ENCODE measurements at places on chromosomes 2 and 18.

DNA sequence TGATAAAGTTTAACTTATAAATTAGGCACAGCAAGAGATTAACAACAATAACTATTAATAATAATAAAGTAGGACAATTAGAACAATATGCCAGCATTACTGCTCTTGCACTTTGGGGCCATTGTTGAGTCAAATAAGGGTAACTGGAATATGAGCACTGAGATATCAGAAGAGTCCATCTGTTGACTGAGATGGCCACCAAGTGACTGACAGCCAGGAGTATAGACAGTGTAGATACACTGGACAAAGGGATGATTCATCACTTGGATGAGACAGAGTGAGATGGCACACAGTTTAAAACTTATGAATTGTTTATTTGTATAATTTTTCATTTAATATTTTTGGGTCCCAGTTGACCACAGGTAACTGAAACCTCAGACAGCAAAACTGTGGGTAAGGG is 20.0 kb downstream of the NAB1 start:
- DNase-seq: no peak

GRCh38 chr2:161733025-161733424 is 108.8 kb downstream of the SLC4A10 start:
- no peak for DNase-seq

DNA sequence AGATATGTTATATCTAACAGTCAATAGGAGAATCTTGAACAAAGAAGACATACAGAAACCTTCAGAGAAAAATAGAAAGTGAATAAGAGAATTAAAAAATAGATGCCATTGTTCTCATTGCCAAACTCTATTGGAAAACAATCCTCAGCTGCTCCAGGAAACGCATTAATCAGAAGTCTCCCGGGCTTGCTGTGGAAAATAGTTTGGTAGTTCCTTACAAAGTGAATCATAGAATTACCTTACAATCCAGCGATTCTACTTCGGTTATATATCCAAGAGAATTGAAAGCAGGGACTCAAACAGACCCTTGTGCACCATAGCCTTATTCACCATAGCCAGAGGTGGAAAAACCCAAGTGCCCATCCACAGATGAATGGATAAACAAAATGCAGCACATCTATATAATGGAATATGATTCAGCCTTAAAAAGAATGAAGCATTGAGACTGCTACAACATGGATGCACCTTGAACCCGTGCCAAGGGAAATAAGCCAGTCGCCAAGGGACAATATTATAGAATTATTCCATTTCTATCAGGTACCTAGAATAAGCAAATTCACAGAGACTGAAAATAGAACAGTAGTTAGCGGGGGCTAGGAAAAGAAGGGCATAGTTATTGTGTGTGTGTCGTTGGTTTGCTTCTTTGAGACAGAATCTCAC is 21.9 kb upstream of the CHRNA1 start:
- DNase-seq: no peak

DNA sequence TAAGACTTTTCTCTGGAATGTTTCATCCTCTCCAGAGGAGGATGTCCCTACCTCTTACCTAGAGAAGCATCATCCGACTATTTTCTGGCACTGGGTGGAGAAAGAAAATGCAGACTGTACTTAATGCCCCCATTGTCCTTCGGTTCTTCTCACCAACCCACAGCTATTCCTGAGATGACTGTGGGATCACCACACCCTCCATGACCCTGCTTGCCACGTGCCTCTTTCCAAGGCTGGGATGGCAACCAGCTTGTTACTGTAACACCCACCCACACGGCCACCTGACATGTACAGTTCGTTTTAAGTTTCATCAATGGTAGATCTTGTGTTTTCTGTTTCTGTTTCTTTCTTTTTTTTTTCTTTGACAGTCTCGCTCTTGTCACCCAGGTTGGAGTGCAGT is 365.2 kb downstream of the FBXO15 start:
- no peak for DNase-seq

Measured in activated effector memory CD4-positive, alpha-beta T cell treated with anti-CD3 and anti-CD28 coated beads, Interleukin-2, amount 50 U/mL, for 16 hours (primary cell).